CD4-positive, alpha-beta T cell treated with Interleukin-4 for 4 hours (primary cell): ENCODE measurements at places on chromosomes 3 and 15.

GRCh38 chr3:37729119-37729518 is 132.6 kb upstream of the CTDSPL start:
- no peak for DNase-seq

- no peak for DNase-seq
Measured at GRCh38 chr3:98772022-98772421, 8.9 kb downstream of the ST3GAL6 start.

GRCh38 chr3:81823882-81824395 is 62.5 kb upstream of the GBE1 start:
- DNase-seq: no peak

- no peak for DNase-seq
Measured at GRCh38 chr3:144662729-144663128, 691.1 kb downstream of the DIPK2A start.

- no peak for DNase-seq
Measured at GRCh38 chr15:42154212-42154941, 2.1 kb downstream of the PLA2G4F start.

DNA sequence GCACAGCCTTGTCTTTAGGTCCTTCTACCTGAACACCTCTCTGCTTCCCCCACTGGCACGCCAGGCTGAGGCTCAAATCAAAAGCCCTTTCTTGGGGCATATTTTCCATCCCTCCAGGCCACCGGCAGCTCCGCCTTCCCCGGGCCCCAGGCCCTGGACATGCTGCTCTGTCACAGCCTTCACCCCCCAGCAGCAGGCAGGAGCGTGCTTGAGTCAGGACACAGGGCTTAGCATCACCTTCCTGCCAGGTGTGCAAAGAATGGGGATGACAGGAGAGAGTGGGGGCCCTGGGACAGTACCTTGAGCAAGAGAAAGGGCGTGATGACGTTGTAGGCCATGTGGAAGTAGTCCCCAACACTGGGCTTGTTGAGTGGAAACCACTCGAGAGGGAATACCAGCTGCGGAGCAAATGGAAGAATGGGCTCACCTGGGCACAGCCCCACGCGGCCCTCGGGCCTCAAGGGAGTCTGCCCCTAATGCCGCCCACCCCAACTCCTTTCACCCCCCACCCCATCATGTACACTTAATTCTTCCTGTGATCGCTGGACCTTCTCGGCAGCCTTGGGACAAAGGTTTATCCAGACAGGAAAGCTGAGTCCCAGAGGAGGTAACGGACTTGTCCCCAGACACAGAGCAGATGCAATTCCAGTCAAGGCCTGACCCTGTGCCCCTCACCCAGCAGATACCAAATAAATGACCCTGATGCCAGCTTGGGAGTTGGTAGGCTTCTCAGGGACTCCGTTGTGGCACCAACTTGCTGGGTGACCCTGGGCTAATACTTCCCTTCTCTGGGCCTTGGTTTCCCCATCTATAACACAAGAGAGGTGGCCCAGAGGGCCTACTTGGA is 9.1 kb upstream of the CALML4 start:
- no peak for DNase-seq

- no peak for DNase-seq
Measured at GRCh38 chr3:174869448-174869847, 10.3 kb downstream of the NAALADL2 start.

- no peak for DNase-seq
Measured at GRCh38 chr3:59185591-59186369, 136.0 kb upstream of the CFAP20DC start.

DNA sequence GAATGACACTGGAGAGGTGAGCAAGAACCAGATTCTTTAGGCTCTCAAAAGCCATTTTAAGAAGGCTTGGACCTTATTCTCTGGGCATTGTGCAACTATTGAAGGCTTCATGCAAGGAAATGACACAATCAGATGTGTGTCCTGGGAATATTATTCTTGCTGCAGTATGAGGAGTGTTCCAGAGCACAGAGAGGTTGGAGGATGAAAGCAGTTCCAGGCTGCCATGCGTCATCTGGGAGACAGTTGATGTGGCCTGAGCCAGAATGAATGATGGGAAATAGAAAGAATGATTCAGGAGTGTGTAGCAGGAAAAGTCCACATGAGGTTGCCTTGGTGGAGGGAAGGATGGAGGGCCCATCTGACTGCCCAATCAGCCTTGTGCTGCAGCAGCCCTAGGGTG is 123.1 kb downstream of the CHCHD6 start:
- DNase-seq: no peak

DNA sequence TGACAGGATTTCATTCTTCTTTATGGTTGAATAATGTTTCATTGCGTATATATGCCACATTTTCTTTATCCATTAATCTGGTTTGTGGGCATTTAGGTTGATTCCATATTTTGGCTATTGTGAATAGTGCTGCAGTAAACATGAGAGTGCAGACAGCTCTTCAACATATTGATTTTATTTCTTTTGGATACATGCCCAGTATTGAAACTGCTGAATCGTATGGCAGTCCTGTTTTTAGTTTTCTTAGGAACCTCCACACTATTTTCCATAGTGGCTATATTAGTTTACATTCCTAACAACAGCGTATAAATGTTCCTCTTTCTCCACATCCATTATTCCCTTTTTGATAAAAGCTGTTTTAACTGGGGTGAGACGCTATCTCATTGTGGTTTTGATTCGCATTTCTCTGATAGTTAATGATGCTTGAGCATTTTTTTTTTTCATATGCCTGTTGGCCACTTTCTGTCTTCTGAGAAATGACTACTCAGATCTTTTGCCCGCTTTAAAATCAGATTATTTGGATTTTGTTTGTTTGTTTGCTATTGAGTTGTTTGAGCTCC is 21.7 kb downstream of the AQP9 start:
- no peak for DNase-seq

DNA sequence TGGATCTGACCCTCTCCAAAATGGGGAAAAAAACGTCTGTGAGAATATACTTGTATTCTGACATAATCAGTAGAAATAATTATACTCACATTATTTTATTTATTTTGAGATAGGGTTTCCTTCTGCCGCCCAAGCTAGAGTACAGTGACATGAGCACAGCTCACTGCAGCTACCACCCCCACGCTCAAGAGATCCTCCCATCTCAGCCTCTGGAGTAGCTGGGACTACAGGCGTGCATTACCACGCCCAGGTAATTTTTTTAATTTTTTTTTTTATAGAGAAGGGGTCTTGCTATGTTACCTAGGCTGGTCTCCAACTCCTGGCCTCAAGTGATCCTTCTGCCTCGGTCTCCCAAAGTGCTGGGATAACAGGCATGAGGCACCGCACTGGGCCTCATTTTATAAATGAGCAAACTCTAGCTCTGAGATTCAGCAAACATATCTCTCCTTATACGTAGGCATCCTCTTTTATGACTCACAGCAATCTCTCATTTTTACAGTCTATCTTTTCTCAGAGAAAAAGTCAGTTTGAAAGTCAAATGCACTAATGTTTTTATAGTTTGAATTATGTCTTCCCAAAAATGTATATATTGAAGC is 989 bp upstream of the VGLL3 start:
- no peak for DNase-seq

- DNase-seq: no peak
Measured at GRCh38 chr3:100516838-100517237, 24.4 kb downstream of the TMEM45A start.

DNA sequence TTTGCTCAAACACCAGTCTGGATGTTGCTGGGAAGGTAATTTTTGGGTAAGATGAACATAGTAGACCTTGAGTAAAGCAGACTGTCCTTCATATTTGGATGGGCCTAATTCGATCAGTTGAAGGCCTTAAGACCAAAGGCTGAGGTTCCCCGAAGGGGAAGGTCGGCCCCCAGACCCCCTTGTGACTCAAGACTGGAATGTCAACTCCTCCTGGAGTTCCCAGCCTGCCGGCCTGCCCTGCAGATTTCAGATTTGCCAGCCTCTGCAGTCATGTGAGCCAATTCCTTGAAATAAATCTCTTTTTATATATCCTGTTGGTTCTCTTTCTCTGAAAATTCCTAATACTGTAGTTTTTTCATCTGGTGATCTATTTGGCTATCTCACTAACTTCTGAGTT is 146.5 kb downstream of the APBA2 start:
- DNase-seq: no peak

- no peak for DNase-seq
Measured at GRCh38 chr3:124974691-124975090, 40.1 kb upstream of the MUC13 start.

DNA sequence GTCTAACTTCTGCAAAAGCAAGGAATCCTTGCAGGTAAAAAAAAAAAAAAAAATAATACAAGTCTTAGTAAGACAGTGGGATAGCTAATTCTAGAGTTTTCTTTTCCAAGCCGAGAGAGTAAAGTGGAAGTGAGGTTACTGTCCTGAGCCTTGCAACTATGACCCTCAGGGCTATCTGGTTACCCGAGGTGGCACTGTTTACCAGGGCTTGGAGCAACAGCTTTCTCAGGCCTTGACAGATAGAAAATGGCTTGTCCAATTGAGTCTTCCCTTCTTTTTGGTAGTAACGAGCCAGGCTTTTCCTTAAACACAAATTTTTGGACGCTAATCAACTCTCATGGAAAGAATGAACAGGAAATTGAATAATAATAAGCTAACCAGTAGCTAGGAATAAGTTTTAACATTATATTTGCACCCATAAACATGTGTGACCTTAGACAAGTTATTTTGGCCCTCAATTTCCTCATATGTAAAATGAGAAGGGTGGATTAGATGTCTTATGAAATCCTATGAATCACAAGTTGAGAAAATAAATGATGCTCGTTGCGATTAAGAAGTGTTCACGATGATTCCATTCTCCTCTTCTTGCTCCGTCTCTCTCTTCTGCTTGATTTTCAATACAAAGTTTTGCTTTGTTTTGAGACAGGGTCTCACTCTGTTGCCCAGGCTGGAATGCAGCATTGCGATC is 236.9 kb upstream of the KBTBD8 start:
- DNase-seq: no peak

- no peak for DNase-seq
Measured at GRCh38 chr3:65767551-65767950, 271.2 kb downstream of the MAGI1 start.

- DNase-seq: no peak
Measured at GRCh38 chr15:90823455-90823974, 44.9 kb upstream of the FURIN start.

DNA sequence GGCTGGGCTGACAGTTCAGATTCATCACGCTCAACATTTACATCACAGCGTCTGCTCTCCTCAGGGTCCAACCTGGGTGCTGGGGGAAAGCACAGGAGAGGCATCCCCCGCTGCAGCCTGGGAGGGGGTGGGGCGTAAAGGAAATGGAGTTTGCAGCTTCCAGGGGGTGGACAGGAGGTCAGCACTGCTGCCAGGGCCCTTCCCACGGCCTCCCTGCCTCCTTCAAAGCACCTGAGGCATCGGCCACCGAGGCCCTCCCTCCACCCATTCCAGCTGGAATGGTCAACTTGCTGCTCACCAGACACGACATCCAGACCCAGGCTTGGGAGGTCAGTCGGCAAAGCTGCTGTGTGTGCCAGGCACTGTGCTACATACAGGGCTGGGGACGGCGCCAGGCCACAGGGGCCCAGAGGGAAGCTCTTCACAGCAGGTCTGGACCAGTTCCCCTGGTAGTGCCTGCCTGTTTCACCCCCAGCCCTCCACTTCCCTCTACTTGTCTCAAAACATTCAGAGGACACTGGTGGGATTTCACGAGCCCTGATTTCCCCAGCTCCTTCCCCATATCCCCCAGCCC is 120.7 kb downstream of the ANP32A start:
- no peak for DNase-seq

- DNase-seq: no peak
Measured at GRCh38 chr3:64681827-64682226, 6.0 kb downstream of the ADAMTS9 start.

GRCh38 chr3:112133626-112134334 is 732 bp upstream of the GCSAM start:
- DNase-seq: no peak

DNA sequence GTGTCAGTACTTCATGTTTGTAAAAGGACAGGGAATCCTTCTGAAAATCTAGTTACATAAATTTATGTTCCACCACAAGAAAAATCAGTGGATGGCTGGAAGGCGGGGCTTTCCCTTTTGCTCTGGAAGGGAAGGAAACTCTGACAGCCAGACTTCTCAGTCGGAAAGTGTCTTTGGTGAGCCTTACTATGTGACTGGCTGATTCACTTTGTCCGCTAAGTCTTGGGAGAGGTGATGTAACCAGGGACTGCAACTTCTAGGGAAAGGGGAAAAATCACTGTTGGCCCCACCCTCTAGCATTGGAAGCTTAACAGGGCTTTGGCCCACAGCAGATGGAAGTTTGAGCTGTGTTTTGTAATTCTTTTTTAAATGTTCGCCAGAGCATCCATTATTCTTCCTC is 281.4 kb upstream of the CTDSPL start:
- DNase-seq: no peak

DNA sequence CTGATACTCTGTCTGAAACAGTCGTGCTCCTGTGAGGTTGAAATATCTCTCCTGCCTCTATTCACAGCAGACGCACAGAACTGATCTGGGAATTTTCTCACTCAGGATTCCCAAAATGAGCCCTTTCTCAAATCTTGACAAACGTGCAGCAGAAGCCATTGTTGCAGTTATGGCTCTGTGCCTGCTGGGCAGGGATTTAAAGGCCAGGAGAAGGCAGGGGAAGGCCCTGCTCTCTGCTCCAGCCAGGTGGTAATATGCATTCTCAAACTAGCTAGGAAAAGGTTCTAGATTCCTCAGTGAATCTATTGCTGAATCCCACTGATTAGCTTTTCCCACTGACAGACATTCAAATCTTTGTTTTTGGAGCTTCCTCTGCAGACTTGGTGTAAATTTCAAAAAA is 2.2 kb downstream of the MINAR1 start:
- no peak for DNase-seq

GRCh38 chr3:8443829-8444791 is 57.5 kb upstream of the LMCD1 start:
- DNase-seq: no peak

DNA sequence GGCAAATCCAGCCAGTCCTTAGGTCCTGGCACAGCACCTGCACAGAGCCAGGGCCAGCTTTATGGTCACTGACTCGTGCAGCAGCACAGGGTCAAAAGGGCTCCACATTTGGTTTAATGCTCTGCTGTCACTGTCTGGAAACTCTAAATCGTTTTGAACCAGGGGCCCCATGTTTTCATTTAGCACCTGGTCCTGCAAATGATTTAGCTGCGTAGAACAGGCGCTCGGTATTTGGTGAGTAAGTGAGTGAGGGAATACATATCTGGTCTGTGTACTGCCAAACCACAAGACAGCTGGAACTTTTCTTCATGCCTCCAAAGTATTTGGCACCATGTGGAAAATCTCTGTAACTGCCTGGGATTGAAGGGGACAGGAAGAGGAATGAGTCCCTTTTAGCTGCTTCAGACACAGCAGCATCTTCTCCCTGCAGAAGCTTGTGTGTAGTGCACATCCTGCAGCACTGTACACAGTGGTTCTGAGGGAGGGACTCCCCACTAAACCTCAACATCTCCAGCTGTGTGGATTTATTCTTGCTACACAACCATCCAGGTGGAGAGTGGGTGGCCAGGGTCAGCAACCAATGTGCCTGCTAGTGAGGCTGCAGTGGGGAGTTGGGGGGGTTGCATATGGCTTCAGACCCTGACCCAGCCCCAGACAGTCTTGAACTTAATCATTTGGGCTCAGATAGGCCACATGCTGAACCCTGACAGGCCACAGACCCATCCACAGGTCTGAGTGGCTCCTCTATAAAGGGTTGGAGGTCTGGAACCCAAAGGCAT is 1.1 kb downstream of the SH2D7 start:
- no peak for DNase-seq
